ENCODE measurements at places on chromosomes 6 and 20. TPM values are rescaled to one million over a fixed set of nuclear protein-coding genes. Genes with fewer than 3 reads are reported as not detected.

DNA sequence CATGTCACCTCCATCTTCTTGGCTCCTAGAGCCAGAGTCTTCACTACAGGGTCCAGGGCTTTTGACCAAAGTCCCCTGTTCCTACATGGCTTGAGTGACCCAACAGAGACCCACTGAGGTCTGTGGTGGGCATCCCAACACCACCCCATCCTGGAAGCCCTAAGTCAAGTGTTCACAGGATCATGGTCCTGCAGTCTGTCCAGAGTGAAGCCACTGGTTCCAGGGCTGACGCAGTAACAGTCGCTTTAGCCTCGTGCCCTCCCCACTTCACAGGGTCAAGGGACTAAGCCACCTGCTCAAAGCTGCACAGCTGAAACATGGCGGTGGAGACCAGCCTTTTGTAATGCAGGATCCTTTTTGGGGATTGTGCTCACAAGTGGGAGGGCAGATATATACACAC is 133.9 kb downstream of the JPH2 start:
- H3K4me1 ChIP-seq = no peaks in the 10 kb centered on the region
- no peak for DNase-seq
- H3K27me3 ChIP-seq = no peaks in the 10 kb centered on the region
- H3K27ac ChIP-seq = no peak overlapping the region
- no peak overlapping the region for H3K4me3 ChIP-seq

- H3K36me3 ChIP-seq = no peaks in the 10 kb centered on the region
- H3K4me1 ChIP-seq = no peaks in the 10 kb centered on the region
- no peaks in the 10 kb centered on the region for H3K27me3 ChIP-seq
- no peak overlapping the region for H3K4me3 ChIP-seq
Measured at GRCh38 chr6:43798688-43799444, 28.9 kb downstream of the VEGFA start.

DNA sequence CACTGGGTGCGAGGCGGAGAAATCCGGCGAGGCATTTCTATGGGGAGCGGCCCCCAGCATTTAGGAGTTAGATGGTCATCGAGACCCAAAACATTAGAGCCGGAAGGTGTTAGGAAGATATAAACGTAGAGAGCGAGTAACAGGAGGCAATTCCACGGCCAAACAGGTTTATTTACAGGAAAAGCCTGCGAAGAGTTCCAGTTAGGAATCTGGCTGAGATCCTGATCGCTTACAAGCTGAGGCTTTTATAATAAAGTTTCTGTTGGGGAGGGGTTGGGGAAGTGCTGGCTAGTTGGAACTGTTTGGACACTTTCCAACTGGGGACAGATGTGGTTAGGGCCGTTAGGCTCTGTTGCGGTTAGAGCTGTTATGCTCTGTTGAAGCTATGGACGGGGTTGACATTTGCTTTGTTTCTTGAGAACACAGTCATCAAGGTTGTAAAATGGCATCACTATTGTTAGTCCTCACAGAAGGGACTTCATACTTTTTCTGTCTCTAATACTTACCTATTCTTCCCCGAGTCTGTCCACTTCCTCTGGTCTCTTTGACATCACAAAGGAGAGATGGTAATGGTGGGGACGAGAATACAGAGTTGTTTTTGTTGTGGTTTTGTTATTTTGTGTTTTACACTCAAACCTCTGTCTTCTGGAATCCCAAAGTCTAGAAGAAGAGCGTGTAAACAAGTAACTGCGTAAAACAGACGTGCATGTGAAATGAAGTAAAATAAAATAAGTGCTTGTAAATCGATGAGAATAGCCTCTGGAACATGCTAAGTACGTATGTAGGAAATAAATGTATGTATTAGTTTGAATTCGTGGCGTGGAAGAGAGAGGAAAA is 554 bp upstream of the ZSCAN31 start:
- peak overlapping the region; percentile 68 for H3K4me3 ChIP-seq
- no peak for DNase-seq
- no peaks in the 10 kb centered on the region for H3K27me3 ChIP-seq
- H3K4me1 ChIP-seq = peaks cover 6% of the 10 kb centered on the region
- H3K27ac ChIP-seq = peak overlapping the region; percentile 96

DNA sequence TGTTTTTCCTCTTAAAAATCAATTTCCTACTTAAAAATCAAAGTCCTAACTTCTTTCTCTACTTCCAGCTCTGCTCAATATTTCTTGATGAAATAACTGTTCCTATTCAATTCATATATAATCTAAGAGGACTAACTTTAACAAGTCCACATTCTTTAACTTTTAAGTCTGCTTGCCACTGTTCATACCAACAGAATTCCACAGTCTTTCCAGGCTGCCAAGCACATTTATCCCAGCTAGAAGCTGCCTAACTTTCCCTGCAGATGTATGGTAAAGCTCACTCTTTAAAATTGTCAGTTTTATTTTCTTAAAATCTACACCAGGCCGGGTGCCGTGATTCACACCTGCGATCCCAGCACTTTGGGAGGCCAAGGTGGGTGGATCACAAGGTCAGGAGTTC is 11.5 kb downstream of the CALHM6 start:
- no peaks in the 10 kb centered on the region for H3K4me1 ChIP-seq
- no peaks in the 10 kb centered on the region for H3K27me3 ChIP-seq
- no peak for DNase-seq
- H3K4me3 ChIP-seq = no peak overlapping the region
- no peaks in the 10 kb centered on the region for H3K36me3 ChIP-seq

- H3K4me1 ChIP-seq = peaks cover 3% of the 10 kb centered on the region
- H3K36me3 ChIP-seq = no peaks in the 10 kb centered on the region
- no peak overlapping the region for H3K27ac ChIP-seq
Measured at GRCh38 chr20:16241911-16242310, 331.3 kb downstream of the KIF16B start.

DNA sequence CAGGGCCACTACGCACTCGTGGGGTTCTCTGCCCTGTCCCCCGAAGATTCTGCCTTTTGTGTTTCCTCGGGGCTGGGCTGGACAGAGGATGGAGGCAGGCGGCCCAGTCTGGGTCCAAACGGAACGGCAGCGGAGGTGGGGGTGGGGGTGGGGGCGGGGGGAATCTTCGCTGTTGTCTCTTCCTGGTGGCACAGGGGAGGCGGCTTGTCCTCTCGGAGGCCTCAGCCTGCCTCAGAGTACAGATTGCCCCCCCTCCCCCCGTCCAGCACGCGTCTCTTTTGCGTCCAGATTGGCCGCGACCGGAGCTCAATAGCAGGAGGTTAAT is 1.4 kb upstream of the INSM1 start:
- peaks cover 5% of the 10 kb centered on the region for H3K27me3 ChIP-seq
- no peaks in the 10 kb centered on the region for H3K36me3 ChIP-seq
- no peak overlapping the region for H3K27ac ChIP-seq
- no peak for DNase-seq
- no peak overlapping the region for H3K4me3 ChIP-seq

DNA sequence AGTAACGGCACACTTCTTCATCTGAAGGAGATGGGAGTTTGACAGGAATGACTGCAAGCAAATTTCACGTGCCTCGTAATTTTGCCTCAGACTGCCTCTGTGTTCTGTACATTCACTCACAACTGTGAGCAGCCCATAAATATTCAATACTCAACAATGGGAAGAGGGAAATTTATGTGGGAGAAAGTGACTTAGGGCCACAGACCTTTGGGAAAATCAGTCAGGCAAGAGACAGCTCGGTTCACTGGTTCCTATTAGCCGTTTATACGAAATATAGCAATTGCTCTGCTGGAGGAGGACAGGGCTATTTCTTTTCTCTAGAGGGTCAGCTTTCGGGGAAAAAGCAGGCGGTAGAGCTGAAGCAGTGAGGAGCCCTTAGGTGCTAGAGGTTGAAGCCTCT is 28.0 kb downstream of the OPN5 start:
- H3K36me3 ChIP-seq = no peaks in the 10 kb centered on the region
- no peak overlapping the region for H3K27ac ChIP-seq
- no peak for DNase-seq
- H3K4me1 ChIP-seq = no peaks in the 10 kb centered on the region

DNA sequence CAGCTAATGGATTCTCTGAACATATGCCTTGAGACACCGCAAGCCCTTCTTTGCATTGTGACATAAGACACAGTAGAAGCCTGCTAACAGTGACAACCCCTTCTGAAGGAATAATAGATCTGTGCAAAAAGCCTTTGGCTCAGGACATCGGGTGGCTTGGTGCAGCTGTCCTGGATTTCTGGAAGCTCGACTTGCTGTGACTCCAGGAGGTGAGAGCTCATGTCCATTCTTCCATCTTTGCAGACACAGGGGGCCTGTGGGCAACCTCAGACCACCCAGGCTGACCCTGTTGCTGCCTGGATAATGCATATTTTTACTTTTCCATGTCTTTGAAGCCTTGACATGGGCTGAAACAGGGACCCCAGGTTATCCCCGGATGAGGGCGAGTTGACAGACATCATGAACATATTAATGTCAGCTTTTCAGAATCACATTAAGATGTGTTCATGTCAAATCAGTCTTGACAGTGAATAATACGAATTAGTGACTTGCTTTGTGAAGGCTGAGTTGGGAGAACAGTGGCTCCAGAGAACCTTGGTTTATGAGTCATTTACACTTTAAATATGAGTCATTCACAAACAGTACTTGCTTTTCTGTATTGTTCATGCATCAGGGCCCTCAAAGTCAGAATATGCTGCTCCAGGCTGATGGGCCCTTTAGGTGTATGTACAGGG is 66.8 kb upstream of the IYD start:
- H3K4me3 ChIP-seq = no peak overlapping the region
- no peaks in the 10 kb centered on the region for H3K36me3 ChIP-seq
- no peak for DNase-seq
- no peaks in the 10 kb centered on the region for H3K27me3 ChIP-seq
- H3K27ac ChIP-seq = no peak overlapping the region

GRCh38 chr20:24678351-24679106 is 209.1 kb downstream of the SYNDIG1 start:
- no peaks in the 10 kb centered on the region for H3K36me3 ChIP-seq

GRCh38 chr6:55131616-55132015 is 42.7 kb upstream of the HCRTR2 start:
- H3K36me3 ChIP-seq = no peaks in the 10 kb centered on the region
- no peaks in the 10 kb centered on the region for H3K4me1 ChIP-seq
- H3K27me3 ChIP-seq = no peaks in the 10 kb centered on the region
- H3K4me3 ChIP-seq = no peak overlapping the region
- DNase-seq = no peak

GRCh38 chr20:364905-365794 is 15.4 kb upstream of the TRIB3 start:
- no peaks in the 10 kb centered on the region for H3K36me3 ChIP-seq
- no peaks in the 10 kb centered on the region for H3K4me1 ChIP-seq
- H3K27ac ChIP-seq = no peak overlapping the region
- no peaks in the 10 kb centered on the region for H3K27me3 ChIP-seq

DNA sequence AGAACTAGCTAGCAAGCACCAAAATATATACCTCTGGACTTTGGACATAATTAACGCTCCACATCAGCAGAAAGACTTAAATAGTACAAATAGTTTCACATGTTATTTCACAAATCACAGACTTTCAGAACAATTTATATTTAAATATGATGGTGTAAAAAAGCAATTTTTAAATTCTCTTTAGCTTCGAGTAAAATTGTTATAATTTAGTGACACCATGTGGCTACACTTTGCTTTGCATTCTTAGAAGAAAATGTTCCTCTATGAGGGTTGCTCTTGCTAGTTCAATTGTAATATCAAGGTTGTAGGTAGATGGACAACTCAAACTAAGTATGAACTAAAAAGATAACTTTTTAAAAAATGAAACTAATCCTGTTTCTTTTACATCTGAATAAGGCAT is 69.0 kb downstream of the BTBD9 start:
- no peak overlapping the region for H3K27ac ChIP-seq
- no peak for DNase-seq
- H3K4me1 ChIP-seq = no peaks in the 10 kb centered on the region
- no peak overlapping the region for H3K4me3 ChIP-seq

DNA sequence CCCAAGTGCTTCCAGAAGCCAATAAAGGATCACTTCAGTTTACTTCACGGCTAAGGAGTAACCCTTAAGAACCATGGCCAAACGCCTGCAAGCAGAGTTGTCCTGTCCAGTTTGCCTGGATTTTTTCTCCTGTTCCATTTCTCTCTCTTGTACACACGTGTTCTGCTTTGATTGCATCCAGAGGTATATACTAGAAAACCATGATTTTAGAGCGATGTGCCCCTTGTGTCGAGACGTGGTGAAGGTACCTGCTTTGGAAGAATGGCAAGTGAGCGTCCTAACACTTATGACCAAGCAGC is 2.5 kb downstream of the RFPL4B start:
- no peak for DNase-seq
- H3K27ac ChIP-seq = no peak overlapping the region
- peaks cover 5% of the 10 kb centered on the region for H3K4me1 ChIP-seq

DNA sequence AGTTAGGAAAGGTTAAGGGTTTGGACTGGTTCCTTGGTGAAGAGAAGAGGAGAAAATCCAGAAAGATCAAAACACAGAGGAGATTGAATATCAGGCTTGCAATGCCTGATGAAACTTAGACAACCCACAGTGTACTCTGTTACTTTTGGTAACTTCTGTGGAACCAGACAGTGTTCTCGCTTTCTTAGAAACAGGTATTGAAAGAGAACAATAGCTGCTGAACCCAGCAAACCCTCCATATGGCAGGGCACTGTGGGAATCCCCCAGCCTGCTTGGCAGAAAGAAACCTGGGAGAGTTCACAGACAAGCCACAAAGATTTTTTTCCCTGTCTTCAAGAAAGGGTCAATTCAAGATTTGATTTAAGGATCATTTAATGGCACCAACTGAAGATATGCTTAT is 342.8 kb downstream of the FOXA2 start:
- DNase-seq = no peak
- no peak overlapping the region for H3K27ac ChIP-seq
- no peaks in the 10 kb centered on the region for H3K36me3 ChIP-seq
- no peaks in the 10 kb centered on the region for H3K27me3 ChIP-seq

DNA sequence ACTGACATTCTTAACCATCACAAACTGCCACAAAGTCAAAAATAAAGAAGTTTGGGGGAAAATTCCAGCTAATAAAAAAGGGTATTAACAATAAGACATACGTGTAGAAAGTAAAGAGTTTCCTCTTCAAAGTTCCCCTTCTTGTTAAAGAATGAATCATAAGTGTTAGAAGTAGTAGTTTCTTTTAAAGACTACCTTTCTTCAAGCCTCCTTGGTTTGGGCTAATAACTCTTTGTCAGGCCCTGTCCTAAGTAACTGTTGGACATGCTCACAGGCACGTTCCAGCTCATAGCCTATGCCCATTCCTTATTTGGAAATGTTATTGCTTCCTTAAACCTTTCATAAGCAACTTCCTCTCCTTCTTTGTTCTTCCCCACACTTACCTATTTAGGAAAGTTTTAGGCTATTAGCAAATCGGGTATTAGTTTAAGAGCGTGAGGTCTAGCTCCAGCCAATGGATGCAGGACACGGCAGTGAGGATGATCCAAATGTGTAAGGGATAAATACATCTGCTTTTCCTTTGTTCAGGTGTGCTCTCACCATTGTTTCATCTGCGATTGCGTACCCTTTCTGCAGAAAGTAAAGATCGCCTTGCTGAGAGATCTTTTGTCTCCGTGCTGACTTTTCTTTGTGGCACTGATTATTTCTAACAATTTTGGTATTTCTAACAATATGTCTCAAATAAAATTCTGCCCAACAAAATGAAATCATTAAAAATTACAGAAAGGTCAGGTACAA is 64.9 kb downstream of the CHD6 start:
- peaks cover 2% of the 10 kb centered on the region for H3K4me1 ChIP-seq
- no peaks in the 10 kb centered on the region for H3K27me3 ChIP-seq
- no peaks in the 10 kb centered on the region for H3K36me3 ChIP-seq
- DNase-seq = no peak

Gene TMEM244
- not detected for total RNA-seq

Gene XKR7
- total RNA-seq = not detected

Gene SPAG4
- total RNA-seq = 7.4 TPM

Gene RIPOR2
- total RNA-seq = 7.6 TPM

Gene ADTRP
- total RNA-seq = not detected

Gene PKIB
- total RNA-seq = not detected

All from ovary (tissue), 10 donors.